ENCODE measurements at places on chromosomes 3 and 15.

- no peak overlapping the region for H3K4me3 ChIP-seq
- no peaks in the 10 kb centered on the region for H3K27me3 ChIP-seq
- H3K4me1 ChIP-seq, result no peaks in the 10 kb centered on the region
- no peak overlapping the region for H3K27ac ChIP-seq
- no peak for DNase-seq
Observed at GRCh38 chr3:109923431-109923830, 586.1 kb upstream of the DPPA4 start.

GRCh38 chr15:101608201-101608600 lies 44.0 kb downstream of the TM2D3 start:
- no peak for DNase-seq
- peaks cover 2% of the 10 kb centered on the region for H3K36me3 ChIP-seq
- no peak overlapping the region for H3K27ac ChIP-seq
- H3K4me1 ChIP-seq, result no peaks in the 10 kb centered on the region
- H3K27me3 ChIP-seq, result peaks cover 8% of the 10 kb centered on the region
- no peak overlapping the region for H3K4me3 ChIP-seq

DNA sequence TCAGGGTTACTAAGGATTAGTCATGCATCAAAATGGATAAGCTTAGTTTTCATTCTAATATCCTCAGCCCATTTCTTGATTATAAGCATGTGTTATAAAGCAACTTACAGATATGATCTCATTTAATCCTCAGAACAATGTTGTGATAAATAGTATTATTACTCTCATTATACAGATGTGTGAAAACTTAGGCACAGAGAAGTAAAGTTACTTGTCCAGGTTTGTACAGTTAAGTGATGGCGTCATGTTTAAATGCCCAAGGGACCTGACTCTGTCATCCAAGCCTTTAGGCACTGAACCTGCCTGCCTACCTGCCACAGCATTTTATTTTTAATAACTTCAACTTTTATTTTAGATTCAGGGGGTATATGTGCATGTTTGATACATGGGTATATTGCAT lies 472.9 kb upstream of the SEMA6D start:
- no peak for DNase-seq
- H3K36me3 ChIP-seq, result no peaks in the 10 kb centered on the region
- no peak overlapping the region for H3K27ac ChIP-seq
- no peaks in the 10 kb centered on the region for H3K4me1 ChIP-seq
- H3K27me3 ChIP-seq, result no peaks in the 10 kb centered on the region

GRCh38 chr15:96053031-96053780 lies 277.3 kb upstream of the NR2F2 start:
- H3K4me3 ChIP-seq, result peak overlapping the region; percentile 14
- H3K27me3 ChIP-seq, result no peaks in the 10 kb centered on the region
- peaks cover under 1% of the 10 kb centered on the region for H3K4me1 ChIP-seq
- H3K36me3 ChIP-seq, result no peaks in the 10 kb centered on the region
- DNase-seq, result no peak

- H3K36me3 ChIP-seq, result no peaks in the 10 kb centered on the region
- no peak overlapping the region for H3K27ac ChIP-seq
- H3K27me3 ChIP-seq, result no peaks in the 10 kb centered on the region
- H3K4me1 ChIP-seq, result no peaks in the 10 kb centered on the region
Observed at GRCh38 chr3:174243171-174243570, 616.0 kb upstream of the NAALADL2 start.

- no peak overlapping the region for H3K27ac ChIP-seq
- no peak overlapping the region for H3K4me3 ChIP-seq
- DNase-seq, result no peak
Observed at GRCh38 chr15:68379759-68380290, 52.1 kb downstream of the ITGA11 start.

DNA sequence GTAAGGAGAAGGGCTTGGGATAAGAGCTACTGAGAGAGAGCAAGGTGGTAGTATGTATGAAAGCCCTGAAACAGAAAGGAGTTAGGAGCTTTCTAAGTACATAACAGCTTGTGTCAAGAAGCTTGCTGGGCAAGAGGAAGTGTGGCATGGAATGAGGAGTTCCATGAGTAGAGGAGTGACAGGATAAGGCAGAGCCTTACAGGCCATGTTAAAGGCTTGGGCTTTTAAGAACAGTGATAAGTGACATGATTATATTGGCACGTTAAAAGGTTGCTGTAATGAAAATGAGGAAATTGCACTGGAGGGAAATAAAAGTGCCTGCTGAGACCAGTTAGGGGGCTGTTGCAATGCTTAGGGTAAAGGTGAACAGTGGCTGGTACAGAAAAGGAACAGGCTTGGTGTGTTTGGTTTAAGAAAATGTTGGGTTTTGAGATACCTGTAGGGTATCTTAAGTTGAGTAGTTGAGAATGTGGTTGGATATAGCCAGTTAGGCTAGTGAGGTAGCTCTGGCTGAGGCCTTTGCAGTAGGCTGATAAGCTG lies 49.0 kb downstream of the MEF2A start:
- no peaks in the 10 kb centered on the region for H3K36me3 ChIP-seq
- peak overlapping the region; percentile 25 for H3K4me3 ChIP-seq
- DNase-seq, result no peak
- H3K4me1 ChIP-seq, result peaks cover 51% of the 10 kb centered on the region
- H3K27me3 ChIP-seq, result no peaks in the 10 kb centered on the region
- H3K27ac ChIP-seq, result peak overlapping the region; percentile 80

DNA sequence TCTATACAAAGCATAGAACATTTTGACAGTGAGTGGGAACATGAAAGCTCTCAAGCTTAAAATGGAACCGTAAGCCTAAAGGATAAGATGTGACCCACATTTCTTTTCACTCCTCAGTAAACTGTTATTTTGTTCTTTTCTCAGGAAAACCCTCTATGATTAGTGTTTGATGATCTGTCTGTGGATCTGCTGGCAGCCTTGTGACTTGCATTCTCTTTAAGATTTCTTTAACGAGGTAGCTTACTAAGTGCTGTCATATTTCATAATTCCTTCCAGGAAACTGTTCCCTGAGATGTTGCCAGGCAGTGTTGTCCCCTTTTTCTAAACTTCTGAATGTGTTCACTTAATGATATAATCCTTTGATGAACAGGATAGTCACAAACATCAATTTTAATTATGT lies 167.6 kb downstream of the PYDC2 start:
- no peaks in the 10 kb centered on the region for H3K36me3 ChIP-seq
- H3K4me3 ChIP-seq, result no peak overlapping the region
- DNase-seq, result no peak

DNA sequence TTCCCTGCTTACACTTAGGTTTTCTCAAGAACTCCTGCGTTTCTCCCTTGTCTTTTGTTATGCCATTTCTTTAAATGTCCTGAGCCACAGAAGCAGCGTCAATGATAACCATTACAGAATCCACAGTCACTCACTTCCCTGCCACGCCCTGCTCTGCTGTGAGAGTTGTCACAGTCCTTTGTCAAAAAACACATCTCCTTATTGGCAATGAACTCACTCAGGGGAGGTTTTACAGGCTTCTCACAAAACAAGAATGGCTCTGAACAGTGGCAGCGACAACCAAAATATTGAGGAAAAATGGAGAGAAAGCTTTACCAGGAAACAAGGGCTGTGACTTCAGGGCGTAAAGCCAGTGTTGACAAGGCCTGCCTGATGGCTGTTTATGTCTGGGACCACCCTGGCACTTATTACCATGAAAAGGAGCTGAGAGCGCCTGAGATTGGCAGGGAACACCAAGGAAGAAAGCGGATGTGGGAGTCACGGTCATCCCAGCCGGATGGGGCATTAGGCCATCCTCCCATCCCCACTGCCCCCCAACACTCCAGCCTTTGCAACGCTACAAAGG lies 111.5 kb downstream of the ADAMTS9 start:
- no peaks in the 10 kb centered on the region for H3K27me3 ChIP-seq
- no peaks in the 10 kb centered on the region for H3K4me1 ChIP-seq
- DNase-seq, result no peak
- no peak overlapping the region for H3K4me3 ChIP-seq

- H3K4me1 ChIP-seq, result no peaks in the 10 kb centered on the region
- peaks cover 8% of the 10 kb centered on the region for H3K27me3 ChIP-seq
- DNase-seq, result no peak
- H3K27ac ChIP-seq, result no peak overlapping the region
- H3K4me3 ChIP-seq, result no peak overlapping the region
Observed at GRCh38 chr15:100772478-100772877, 107.2 kb upstream of the ALDH1A3 start.

DNA sequence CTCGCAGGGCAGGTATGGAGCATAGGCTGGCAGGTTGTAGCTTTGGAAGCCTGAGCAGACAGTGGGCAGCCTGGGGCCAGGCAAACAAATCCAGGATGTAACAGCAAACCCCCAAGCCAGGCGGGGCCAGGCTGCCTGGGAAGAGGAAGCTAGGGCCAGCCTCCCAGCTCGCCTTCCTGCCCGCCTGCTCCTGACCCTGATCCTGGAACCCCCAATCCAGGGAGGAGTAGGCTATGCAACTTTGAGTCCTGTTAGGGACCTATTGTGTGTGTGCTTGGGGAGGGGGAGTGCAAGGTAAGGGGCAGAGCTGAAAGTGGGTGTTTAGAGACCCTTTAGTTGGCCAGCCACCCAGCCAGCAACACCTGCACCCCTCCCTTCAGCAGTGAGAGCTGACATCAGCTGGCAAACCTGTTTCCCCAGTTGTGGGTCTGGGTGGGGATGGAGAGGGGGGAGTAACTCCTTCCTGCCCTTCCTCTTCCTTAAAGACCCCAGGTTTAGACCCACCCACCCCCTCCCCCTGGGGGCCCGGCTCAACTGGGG lies 2.5 kb downstream of the NBEAL2 start:
- H3K4me1 ChIP-seq, result peaks cover 47% of the 10 kb centered on the region
- no peaks in the 10 kb centered on the region for H3K27me3 ChIP-seq
- no peak for DNase-seq
- no peaks in the 10 kb centered on the region for H3K36me3 ChIP-seq
- H3K27ac ChIP-seq, result no peak overlapping the region
- H3K4me3 ChIP-seq, result peak overlapping the region; percentile 32

- peaks cover 9% of the 10 kb centered on the region for H3K27me3 ChIP-seq
- no peak within 1 kb of the TSS for H3K4me3 ChIP-seq
Observed at GRCh38 chr15:78234515-78235040, at the start of gene ACSBG1. Gene ACSBG1, minus strand, starts transcription at chr15:78234565. Its CDS starts 64 bp downstream, at chr15:78234501.

DNA sequence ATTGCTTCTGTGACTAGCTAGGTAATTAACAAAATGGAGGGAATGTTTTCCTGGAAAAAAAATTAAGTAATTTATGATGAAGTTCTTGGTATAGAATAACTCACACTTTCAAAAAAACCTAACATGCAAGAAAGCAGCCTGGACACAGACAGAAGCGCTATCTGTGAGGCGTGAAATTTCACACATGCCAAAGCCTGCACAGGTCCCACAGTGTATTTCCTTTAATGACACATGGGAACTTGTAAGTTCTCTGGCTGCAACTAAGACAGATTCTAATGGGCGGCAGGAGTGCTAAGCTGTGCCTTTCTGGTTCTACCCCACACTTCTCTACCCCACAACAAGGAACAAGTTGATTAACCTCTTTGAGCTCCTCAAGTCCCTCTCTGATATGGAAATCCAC lies 84.9 kb upstream of the NEO1 start:
- H3K27ac ChIP-seq, result no peak overlapping the region
- peaks cover 13% of the 10 kb centered on the region for H3K27me3 ChIP-seq
- no peak for DNase-seq
- peaks cover 2% of the 10 kb centered on the region for H3K4me1 ChIP-seq

DNA sequence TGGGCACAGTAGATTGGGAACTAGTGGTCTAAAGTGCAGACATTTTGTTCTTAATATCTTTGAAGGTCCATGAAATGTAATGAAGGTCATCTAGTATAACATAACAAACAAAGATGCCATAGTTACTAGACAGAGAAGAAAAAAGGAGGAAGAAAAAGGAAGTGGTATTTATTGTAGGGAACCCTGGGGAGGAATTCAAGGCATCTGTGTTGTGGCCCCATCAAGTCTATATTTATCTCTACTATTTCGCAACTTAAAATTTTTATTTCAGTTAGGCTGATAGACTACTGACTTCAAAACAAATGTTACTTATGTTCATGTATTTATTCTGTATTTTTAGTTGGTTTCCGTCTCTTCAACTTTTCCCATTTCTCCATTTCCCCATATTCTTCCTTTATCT lies 48.9 kb upstream of the ZDHHC23 start:
- H3K4me3 ChIP-seq, result no peak overlapping the region
- peaks cover 7% of the 10 kb centered on the region for H3K4me1 ChIP-seq
- H3K27me3 ChIP-seq, result no peaks in the 10 kb centered on the region

GRCh38 chr3:145864336-145864735 lies 296.6 kb downstream of the PLOD2 start:
- DNase-seq, result no peak
- H3K4me3 ChIP-seq, result no peak overlapping the region
- H3K27ac ChIP-seq, result no peak overlapping the region
- no peaks in the 10 kb centered on the region for H3K4me1 ChIP-seq
- no peaks in the 10 kb centered on the region for H3K27me3 ChIP-seq

- H3K4me1 ChIP-seq, result peaks cover 8% of the 10 kb centered on the region
- DNase-seq, result no peak
- H3K27me3 ChIP-seq, result peaks cover 9% of the 10 kb centered on the region
- H3K4me3 ChIP-seq, result no peak overlapping the region
- H3K27ac ChIP-seq, result no peak overlapping the region
- peaks cover 7% of the 10 kb centered on the region for H3K36me3 ChIP-seq
Observed at GRCh38 chr3:12777171-12777570, 18.1 kb upstream of the TMEM40 start.

- peaks cover 3% of the 10 kb centered on the region for H3K36me3 ChIP-seq
- H3K27ac ChIP-seq, result peak overlapping the region; percentile 89
- no peak for DNase-seq
- H3K4me1 ChIP-seq, result peaks cover 51% of the 10 kb centered on the region
- H3K4me3 ChIP-seq, result peak overlapping the region; percentile 40
- no peaks in the 10 kb centered on the region for H3K27me3 ChIP-seq
Observed at GRCh38 chr3:30500666-30501399, 105.6 kb upstream of the TGFBR2 start.

DNA sequence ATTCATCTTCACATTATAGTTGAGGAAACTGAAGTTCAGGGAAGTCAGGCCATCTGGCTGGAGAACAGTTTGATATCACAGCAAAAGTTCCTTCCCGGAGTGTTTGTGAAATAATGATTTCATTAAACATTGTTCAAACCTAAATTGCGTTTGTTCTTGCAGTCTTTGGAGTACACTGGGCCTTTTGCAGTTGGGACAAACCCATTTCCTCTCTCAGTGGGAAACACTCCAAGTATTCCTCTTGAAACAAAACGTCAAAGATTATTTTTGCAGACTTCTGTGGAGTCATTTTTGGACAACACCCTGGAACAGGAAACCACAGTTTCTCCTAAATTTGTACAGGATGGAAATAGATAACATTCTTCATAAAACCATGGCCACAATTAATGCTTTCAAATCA lies 287.5 kb downstream of the PTPRG start:
- H3K4me3 ChIP-seq, result no peak overlapping the region
- no peaks in the 10 kb centered on the region for H3K36me3 ChIP-seq
- no peaks in the 10 kb centered on the region for H3K27me3 ChIP-seq
- H3K4me1 ChIP-seq, result no peaks in the 10 kb centered on the region

DNA sequence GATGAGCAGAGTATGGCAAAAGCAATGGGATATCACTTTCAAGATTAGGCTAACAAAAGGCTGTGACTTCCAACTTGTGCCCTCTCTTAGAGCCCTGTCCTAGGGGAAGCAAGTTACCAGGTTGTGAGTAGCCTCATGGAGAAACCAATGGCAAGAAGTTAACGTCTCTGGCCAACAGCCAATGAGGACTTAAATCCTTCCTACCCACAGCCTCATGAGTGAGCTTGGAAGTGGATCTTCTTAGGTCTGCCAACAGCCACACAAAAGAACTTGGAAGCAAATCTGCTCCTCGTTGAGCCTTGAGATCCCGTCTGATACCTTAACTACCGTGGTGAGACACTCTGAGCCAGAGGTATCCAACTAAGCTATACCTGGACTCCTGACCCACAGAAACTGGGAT lies 5.7 kb downstream of the NME9 start:
- H3K27me3 ChIP-seq, result peaks cover 20% of the 10 kb centered on the region
- no peaks in the 10 kb centered on the region for H3K36me3 ChIP-seq
- H3K4me3 ChIP-seq, result no peak overlapping the region
- DNase-seq, result no peak
